Stimulated activated CD4-positive, alpha-beta T cell treated with anti-CD3 and anti-CD28 coated beads, Interleukin-15, amount 100 ng/mL, for 1 hour (primary cell): ENCODE measurements at places on chromosomes 2 and 18.

DNA sequence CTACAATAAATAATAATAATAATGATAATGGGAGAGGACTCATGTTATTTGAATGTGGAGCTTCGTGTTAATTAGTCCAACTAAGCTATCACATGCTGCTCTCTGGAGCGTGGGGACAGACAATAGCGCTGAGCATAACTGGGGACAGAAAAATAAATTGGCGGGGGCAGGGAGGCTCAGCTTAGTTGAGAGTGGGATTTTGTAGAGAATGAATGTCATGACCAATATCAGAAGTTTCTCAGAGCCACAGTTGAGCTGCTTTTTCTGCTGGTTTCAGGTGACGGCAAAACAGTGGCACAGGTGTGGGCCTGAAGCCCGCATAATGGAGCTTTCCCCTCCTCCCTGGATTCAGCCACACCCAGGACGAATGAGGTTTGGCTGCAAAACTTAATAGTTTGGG is 111.1 kb upstream of the CAB39 start:
- no peak for DNase-seq

DNA sequence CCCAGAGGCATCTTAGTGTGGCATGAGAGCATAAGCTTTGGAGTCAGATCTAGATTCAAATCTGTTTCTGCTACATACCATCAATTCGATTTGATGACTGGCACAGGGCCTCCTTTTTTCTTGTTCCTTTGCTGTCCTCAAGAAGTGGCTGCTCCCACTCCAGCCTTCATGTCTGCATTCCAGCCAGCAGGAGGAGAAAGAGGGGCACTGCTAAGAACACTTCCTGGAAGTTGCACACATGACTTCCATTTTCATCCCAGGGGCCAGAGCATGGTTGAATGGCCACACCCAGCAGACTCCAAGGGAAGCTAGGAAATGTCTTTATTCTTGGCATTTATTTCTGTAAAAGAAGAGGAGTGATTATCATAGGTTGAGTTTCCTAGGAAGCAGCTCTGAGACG is 50.4 kb downstream of the EML6 start:
- DNase-seq: no peak

DNA sequence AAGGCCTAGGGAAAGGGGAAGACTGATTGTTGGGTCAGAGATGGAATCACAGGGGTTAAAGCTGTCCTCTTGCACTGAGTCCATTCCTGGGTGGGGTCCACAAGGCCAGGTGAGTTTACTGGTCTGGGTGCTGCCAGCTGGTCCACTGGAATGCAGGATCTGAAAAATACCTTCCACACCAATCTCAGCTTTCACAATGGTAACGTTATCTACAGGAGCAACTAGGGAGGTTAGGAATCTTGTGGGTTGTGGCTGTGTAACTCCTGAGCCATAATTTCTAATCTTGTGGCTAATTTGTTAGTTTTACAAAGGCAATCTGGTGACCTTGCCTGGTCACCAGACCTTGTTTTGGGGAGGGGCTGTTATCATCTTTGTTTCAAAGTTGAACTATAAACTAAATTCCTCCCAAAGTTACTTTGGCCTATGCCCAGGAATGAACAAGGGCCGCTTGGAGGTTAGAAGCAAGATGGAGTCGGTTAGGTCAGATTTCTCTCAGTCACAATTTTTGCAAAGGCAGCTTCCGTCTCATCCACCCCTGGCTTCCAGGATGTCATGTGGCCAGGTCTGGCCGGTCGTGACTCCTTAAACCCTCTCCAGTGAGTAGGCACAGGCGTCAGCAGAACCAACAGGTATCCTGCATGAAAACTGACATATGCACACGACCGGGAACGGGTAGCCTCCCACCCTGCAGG is 123.3 kb upstream of the SH3BP4 start:
- DNase-seq: no peak

DNA sequence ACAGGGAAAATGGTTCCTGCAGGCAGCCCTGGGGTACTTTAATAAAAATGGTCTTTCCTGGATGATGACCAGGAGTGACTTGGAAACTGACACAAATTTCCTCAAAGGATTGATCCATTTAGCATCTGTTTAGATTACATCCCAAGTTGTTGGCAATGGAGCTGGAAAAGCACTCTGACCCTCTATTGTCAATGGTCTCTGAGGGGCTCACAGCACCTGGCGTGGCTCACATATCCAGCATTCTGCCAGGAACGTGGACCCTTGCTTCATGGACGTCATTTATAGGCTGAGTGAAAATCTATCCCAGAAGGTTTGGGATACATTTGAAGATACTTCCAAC is 43.8 kb downstream of the SERTAD2 start:
- DNase-seq: no peak

- DNase-seq: no peak
Measured at GRCh38 chr18:60862988-60863387, 470.2 kb upstream of the CDH20 start.

GRCh38 chr2:62186156-62186905 is 9.6 kb upstream of the B3GNT2 start:
- no peak for DNase-seq

DNA sequence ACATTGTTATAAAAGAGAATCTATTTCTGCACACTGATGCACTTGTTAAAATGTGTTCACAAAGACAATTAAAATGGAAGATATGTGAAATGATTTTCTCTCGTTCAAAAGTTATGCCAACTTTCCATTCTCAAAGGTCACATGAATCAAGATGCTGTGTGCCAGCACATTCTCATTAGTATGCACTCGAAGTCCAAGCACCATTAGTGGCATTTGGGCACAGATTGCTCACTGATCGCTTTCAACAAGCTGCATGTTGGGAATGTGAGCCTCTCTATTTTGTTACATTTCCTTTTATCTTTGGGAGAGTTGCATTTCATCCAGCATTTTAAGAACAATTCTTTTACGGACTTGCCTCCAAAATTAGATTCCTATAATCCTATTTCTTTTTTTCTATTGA is 398.9 kb downstream of the FBXO15 start:
- DNase-seq: no peak

DNA sequence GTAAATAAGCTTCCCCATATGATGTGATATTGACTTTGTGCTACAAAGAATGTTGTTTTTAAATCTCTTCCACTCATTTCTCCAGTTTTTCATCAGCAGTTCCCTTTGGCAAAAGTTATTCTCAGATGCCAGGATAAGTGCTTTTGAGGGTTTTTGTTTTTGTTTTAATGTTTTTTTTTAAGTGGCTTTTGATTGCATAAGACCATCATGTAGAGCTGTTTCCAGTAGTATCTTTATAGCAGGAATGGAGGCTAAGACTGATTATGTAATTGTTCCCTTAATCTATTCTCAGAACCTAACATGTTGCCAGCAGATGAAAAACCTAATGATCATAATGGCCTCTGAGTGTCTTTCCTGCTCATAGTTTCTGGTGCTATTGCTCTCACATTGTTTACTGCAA is 77.9 kb downstream of the CABLES1 start:
- DNase-seq: no peak
